Anterior cingulate cortex (tissue), 58 donors: ENCODE measurements at places on chromosomes 11 and 22.
A peak's percentile ranks its signal among the peaks of the same experiment; 100 is the strongest.

- no peak for DNase-seq
Observed at GRCh38 chr11:15034687-15035267, 38.6 kb upstream of the CALCB start.

GRCh38 chr11:121503051-121503450 is 50.3 kb upstream of the SORL1-AS1 start:
- DNase-seq, result no peak

- DNase-seq, result peak; percentile 70
Observed at GRCh38 chr11:60948250-60948649, 3.7 kb downstream of the SLC15A3 start.

DNA sequence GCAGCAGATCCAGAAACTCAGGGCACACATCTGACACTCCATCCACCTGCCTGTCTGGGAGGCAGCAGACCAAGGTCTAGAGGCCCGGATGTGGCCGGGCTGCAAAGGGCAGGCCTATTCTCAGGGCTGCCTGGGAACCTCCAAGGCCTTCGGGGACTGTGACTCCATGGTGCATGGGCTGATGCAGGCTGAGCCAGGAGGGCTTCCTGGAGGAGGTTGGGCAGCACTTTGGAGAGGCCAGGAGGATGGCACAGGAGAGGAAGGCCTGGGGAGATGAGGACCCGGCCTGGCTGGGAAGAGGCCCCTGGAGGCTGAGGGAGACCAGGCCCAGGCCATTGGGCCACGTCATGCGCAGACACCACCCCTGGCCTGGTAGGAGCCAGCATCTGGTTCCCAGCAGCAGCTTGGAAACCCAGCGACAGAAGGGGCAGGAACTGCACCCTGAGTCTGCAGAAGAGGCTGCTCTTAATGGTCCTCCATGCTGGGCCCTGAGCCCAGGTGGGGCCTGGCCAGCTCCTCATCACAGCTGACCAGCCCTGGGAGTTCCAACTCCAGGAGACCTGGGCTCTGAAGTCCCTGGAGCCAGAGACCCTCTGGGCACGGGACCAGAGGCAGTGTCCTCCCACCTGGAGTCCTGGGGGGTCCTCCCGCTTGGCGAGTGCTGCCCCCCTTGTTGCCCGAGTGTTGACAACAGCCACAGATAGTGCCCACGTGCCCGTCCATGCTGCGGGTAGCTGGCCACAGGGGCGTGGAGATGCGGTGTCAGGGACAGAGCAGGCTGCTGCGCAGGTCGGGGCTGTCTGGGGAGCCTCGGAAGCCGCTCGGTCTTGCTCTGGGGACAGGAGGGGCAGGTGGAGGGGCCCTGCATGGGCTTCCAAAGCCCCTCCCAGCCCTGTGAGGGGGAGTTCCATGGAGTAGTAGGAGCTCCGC is 5.5 kb downstream of the PHLDA2 start:
- no peak for DNase-seq

DNA sequence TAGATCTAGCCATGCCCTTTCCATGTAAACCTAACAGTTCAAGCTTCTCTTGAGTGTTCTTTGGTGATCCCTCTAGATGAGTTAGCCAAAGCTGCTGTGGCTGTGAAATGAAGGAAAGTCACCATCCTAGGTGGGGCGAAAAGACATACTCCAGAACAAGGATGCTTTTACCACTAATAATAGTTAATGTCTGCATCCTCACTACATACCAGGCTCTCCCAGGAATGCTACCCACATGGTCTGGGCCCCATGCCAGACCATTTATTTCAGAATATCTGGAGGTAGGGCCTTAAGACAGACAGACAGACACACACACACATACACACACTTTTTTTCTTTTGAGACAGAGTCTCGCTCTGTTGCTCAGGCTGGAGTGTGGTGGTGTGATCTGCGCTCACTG is 14.7 kb downstream of the ABTB2 start:
- no peak for DNase-seq

GRCh38 chr11:74702383-74703007 is 28.7 kb downstream of the CHRDL2 start:
- DNase-seq, result peak; percentile 47

- no peak for DNase-seq
Observed at GRCh38 chr22:37502342-37503182, 16.4 kb upstream of the MFNG start.

GRCh38 chr22:50489363-50490243 is 2.9 kb downstream of the MIOX start:
- DNase-seq, result no peak

GRCh38 chr22:49983148-49984042 is 22.8 kb downstream of the PIM3 start:
- DNase-seq, result no peak

GRCh38 chr22:49547751-49548239 is 279.9 kb downstream of the BRD1 start:
- no peak for DNase-seq

DNA sequence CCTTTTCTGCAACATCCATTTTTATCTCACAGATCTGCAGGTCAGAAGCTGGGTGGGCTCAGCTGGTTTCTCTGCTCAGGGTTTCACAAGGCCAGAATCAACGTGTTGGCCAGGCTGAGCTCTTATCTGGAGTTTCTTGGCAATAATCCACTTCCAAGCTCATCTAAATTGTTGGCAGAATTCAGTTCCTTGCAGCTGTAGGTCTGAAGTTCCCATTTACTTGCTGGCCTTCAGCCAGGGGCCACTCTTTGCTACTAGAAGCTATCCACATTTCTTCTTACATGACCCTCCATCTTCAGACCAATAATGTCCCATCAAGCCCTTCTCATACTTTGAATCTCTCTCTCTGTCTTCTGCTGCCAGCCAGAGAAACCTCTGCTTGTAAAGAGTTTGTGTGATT is 103.5 kb downstream of the WNT11 start:
- no peak for DNase-seq

- no peak for DNase-seq
Observed at GRCh38 chr22:39444247-39444800, 12.5 kb upstream of the MGAT3 start.

DNA sequence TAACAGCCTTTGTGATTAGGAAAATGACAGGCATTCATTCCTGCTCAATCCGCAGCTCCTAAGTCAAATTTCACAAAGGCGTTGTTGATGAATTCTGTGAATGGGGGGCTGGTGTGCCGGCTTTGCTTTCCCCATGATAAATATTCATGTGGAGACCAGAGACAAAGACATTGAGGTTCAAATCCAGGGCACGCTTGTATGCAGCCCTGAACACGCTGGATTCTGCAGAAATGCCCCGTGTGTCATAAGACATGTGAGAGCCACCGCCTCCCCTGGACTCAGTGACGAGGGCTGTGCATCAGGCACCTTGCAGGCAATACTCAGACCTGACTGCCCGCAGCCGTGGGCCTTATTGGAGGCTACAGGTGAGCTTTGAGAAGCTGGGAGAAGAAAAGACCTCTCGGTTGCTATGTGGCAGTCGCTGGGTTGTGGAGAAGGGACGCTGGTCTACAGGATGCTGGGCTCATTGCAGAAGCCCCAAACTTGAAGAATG is 906.2 kb downstream of the BRD1 start:
- peak; percentile 68 for DNase-seq

- no peak for DNase-seq
Observed at GRCh38 chr22:23233084-23233531, 52.8 kb downstream of the BCR start.

- DNase-seq, result no peak
Observed at GRCh38 chr11:92528001-92528400, 303.4 kb downstream of the FAT3 start.

GRCh38 chr11:638631-639331 is 1.7 kb downstream of the DRD4 start:
- no peak for DNase-seq

GRCh38 chr11:27081056-27081455 is 40.4 kb downstream of the BBOX1 start:
- no peak for DNase-seq

DNA sequence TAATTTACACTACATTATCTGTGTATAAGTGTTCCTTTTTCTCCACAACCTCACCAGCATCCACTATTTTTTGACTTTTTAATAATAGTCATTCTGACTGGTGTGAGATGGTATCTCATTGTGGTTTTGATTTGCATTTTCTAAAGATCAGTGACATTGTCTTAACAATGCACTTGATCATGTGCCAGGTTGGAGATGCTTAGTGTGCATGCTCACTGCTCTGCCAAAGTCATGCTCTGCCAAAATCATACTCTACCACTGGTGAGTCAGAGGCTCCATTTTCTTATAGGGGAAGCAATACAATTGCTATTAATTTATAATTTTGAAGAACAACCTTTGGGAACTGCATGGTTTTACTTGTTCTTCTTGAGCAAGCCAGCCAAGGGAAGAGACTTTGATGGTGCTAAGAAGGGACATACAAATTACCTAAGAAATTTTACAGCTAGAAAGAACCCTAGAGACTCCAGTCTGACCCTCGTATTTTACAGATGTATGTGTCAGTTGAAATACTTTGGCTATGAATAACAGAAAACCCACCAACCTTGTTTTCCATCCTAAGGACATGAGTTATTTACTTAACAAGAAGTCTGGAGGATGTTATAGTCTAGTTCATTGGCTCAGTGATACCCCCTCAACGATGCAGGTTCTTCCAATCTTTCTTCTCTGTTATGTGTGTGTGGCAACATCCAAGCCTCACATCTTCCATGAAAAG is 368.9 kb downstream of the DDX10 start:
- DNase-seq, result no peak

- no peak for DNase-seq
Observed at GRCh38 chr11:99937330-99937729, 749.8 kb upstream of the ARHGAP42 start.

GRCh38 chr11:12163181-12163941 is 53.0 kb downstream of the MICAL2 start:
- no peak for DNase-seq

GRCh38 chr11:126978911-126979310 is 21.7 kb downstream of the KIRREL3 start:
- peak; percentile 14 for DNase-seq

DNA sequence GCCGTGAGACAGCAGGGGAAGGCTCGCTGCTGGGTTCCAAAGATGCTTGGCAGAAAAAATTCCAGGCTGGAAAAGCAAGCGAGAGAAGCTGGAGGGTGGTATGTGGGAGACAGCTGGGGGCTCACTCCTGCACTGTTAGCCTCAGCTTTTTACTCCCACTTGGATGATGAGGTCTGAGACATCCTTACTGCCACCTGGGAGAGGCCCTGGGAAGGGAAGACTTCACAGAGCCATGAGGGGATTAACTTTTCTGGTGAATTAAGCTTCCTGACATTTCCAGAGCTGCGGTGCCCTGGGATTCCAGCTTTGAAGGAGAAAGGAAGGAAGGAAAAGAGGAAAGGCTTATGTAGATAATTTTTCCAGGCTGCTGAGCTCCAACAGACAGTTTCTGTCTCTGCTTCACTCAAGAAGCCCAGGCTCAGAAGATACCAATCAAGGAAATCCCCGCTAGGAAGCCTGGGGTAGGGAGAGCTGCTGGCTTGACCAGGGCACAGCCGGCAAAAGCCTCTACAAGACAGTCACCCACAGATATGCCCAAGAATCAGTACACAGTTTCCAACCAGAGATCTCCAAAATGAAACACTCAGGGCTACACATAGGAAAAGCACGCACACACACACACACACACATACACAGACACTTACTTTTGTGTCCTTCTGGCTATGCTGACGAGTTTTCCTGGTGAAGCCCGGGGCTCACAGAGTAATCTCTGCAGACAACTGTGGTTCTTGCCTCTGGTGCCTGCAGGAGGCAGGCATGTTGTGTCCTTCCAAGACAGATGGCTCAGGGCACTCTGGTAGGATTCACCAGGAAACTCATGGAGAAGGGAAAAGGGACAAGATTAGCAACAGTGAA is 907 bp downstream of the MCHR1 start:
- no peak for DNase-seq

- DNase-seq, result no peak
Observed at GRCh38 chr11:78161962-78162371, 22.5 kb upstream of the ALG8 start.

DNA sequence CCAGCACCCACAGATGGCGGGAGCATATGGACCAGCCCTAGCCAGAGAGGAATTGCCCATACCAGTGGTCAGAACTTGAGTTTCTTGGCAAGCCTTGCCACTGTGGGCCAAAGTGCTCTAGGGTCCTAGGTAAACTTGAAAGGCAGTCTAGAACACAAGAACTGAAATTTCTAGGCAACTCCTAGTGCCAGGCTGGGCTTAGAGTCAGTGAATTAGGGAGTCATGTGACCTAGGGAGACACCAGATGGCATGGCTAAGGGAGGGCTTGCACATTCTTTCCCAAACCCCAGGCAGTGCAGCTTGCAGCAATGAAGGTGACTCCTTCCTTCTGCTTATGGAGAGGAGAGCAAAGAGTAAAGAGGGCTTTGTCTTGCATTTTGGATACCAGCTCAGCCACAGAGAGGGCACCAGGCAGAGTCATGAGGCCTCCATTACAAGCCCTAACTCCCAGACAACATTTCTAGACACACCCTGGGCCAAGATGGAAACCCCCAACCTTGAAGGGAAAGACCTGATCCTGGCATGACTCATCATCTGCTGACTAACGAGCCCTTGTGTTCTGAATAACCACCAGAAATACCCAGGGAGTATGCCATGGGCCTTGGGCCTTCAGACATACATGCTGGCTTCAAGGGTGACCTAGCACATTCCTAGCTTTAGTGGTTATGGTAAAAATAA is 19.2 kb upstream of the OR56A3 start:
- DNase-seq, result no peak

GRCh38 chr11:1411301-1411700 is 21.6 kb downstream of the BRSK2 start:
- no peak for DNase-seq

DNA sequence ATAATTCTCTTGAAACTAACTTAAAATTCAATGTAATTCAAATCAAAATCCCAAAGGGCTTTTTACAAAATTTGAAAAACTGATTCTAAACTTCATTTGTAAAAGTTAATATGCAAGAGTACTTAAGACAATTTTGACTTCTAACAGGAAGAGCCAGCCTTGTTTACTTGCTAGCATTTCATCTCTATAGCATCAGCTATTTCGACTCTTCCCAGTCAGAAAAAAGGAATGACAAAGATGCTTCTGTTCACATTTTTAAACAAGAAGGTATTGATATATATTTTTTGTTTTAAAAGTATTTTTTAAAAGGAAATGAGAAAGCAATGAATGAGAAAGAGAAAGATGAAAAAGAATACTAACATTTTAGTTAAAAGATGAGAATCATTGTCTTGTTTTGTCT is 16.4 kb downstream of the SLN start:
- DNase-seq, result no peak

GRCh38 chr11:130817330-130817944 is 98.8 kb downstream of the SNX19 start:
- no peak for DNase-seq

- DNase-seq, result no peak
Observed at GRCh38 chr22:30863081-30863833, 105.3 kb downstream of the MORC2 start.

DNA sequence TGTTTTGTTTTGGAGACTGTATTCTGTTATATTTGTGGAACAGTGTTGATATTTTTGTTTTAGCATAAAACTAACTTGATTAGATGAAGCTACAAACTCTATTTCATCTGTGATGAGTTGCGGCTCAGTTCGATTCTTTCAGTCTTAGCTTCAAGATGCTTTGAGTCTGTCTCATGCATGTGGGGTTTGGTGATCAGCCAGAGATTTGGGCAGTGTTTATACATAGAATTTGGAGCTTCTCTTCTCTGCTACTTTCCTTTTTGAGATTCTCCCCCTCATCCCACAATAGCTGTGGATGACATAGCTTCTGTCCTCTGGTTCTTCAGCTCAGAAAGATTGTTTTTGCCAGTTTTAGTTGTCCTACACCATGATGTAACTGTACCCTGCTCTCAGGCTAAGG is 90.4 kb downstream of the ARHGAP20 start:
- DNase-seq, result no peak

GRCh38 chr11:33830903-33831648 is 56.8 kb upstream of the FBXO3 start:
- DNase-seq, result no peak

GRCh38 chr22:17882727-17883126 is 108.5 kb upstream of the BID start:
- DNase-seq, result no peak
